Erythroblast (primary cell): ENCODE measurements at places on chromosomes 7 and 10.

GRCh38 chr10:84140036-84140379 lies 699 bp downstream of the GHITM start:
- DNase-seq: peak; percentile 75

DNA sequence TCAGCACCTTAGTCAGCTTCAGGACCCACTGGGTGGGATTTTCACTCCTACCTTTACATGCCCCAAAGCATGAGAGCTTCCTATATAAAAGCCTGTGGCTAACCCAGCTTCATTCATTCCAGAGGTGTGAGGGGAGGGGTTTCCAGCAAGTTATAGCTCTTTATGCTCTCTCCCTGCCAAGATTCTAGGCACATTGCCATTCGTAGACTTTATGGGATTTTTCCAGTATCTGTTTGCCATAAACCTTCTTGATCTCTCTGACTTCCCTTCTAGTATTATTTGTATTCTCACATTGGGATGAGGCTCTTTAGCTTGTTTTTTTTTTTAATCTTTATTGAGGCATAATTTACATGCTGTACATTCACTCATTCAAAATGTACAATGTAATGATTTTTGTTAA lies 67.5 kb downstream of the POU6F2 start:
- DNase-seq: no peak

DNA sequence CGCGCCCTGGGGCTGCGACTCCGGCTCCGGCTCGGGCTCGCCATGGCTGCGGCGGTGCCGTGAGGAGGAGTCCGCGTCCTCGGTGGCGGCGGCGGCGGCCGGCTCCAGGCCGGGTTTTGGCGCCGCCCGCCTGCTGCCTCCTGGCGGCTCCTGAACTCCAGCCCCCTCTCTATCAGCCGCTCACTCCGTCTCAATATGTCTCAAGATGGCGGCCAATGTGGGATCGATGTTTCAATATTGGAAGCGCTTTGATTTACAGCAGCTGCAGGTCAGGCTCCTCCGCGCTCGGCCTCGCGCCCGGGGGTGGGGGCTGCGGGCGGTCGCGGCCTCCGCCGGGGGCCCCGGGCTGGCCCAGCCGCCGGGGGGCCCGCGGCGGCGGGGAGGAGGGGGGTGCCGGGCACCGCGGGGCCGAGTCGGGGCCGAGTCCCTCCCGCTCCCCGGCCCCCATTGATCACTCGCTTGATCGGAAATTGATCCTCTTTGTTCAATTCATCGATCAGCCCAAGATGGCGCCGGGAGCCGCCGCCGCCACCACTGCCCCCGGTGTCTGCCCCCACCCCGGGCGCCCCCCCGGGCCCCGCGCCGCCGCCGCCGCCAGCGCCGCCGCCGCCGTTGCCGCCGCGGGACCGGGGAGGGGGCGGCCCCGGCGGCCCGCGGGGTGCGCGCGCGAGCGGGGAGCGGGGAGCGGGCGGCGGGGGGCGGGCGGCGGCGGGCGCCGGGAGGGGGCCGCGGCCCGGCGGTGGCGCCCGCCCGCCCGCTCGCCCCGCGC lies 1.4 kb upstream of the CUX1 start:
- DNase-seq: peak; percentile 85

- DNase-seq: peak; percentile 79
Observed at GRCh38 chr7:2242541-2243429, 759 bp downstream of the NUDT1 start.

DNA sequence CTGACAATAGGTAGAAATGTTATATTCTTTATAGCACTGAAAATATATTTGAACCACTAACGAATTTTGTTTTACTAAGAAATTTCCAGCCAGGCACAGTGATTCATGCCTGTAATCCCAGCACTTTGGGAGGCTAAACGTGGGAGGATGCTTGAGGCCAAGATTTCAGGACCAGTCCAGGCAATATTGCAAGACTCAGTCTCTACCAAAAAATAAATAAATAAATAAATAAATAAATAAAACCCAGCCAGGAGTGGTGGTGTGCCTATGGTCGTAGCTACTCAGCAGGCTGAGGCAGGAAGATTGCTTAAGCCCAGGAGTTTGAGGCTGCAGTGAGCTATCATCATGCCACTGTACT lies 39.8 kb downstream of the PIP4K2A start:
- no peak for DNase-seq

DNA sequence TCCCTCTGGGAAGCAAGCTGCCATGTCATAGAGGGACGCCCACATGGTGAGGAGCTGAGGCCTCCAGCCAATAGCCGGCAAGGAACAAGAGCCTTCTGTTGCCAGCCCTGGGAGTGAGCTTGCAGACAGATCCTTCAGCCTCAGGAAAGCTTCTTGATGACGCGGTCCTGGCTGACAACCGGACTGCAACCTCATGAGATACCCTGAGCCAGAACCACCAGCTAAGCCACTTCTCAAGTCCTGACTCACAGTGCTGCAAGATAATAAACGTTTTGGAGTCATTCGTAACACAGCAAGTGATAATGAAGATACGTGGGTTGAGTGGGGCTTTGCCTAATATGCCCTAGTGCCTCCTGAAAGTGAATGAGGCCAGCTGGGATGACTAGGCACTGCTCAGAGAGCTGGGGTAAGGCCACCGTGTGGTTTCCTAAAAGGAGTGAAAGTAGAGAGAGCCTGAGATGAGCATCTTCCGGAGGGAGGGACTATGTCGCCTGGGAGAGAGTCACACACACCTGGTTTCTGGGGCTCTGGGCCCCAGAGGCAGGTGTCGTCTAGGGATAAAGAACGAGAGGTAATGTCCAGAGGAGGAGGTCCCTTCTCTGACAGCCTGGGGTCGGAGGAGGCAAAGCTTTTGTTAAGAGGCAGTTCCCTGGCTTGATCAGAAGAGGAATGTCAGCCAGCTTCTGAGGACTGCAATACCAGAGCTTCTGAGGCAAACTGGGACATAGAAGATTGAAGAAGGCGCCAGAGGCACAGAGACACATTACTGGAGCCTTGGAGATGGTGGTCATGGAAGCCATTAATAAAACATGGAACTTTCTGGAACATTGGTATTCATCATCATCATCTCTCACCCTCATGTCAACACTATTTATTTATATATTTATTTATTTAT lies 53.6 kb downstream of the PYROXD2 start:
- peak; percentile 96 for DNase-seq

GRCh38 chr10:49783645-49784044 lies 21.5 kb upstream of the OGDHL start:
- no peak for DNase-seq

GRCh38 chr7:100674411-100675104 lies 1.0 kb downstream of the GNB2 start:
- peak; percentile 70 for DNase-seq

DNA sequence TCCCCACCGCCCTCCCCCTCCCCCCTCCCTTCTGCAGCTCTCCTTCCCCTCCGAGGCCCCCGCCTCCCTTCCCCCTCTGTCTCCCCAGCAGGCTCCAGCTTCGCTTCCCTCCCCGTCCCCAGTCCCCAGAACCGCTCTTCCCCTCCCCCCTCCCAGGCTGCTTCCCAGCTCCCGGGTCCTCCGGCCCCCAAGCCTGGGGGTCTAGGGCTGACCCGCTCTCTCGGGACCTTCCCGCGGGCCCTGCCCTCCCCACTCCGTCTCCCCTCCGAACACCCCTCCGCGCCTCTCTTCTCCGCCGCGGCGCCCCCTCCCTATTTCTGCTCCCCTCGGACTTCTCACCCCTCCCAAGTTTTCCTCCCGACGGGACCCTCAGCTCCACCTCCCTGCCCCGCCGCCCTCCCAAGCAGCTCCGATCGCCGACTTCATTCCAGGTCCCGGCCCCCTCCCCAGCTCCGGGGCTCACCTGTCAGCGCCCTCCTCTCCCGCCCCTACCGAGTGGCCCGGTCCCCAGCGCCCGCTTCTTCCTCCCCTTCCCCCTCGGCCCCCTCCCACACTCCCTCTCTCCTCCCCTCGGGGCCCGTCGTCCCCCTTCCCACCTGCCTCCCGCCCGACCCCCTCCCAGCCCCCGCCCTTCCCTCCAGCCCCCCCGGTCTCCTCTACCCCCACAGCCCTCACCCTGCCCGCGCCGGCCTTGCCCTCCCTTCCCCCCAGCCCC lies 990 bp downstream of the ZNF467 start:
- no peak for DNase-seq

DNA sequence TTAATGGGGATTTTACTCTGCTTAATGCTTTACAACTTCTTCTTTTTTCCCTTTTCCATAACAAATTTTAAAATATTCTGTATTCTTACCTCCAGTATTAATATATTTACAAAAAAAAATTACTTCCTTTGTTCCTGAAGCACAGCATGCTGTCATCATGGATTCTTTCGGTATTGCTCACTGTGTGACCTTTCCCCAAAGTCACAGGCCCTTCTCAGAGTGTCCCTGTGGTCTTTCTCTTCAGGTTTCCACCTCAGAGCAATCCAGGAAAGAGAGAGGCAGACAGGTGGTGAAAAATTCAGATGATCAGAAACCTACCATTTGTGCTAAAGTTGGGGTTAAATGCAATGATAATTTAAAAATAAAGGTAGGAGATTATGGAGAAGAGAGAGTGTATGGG lies 13.0 kb downstream of the AOAH start:
- no peak for DNase-seq

DNA sequence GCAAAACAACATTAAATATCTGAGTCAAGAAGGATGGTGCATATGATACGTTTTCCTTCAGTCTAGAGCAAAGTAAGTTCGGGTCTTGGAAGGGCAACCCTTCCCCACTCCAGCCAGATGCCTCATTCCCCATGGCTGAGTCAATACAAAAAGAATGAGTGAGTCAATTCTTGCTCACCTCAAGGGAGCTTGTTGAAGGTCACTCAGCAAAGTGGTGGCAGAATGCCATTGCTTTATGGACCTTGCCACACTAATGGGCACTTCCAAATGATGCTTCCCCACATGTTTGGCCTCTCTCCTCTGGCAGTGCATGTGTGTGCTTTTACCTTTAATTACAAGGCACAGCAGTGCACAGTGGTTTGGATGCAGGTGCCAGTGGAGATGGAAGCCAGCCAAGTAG lies 296.5 kb downstream of the SORCS3 start:
- no peak for DNase-seq

GRCh38 chr10:69366738-69367137 lies 50.0 kb downstream of the TACR2 start:
- no peak for DNase-seq

GRCh38 chr10:103859161-103860086 lies 4.0 kb upstream of the SH3PXD2A start:
- DNase-seq: peak; percentile 39

- DNase-seq: no peak
Observed at GRCh38 chr10:113252650-113253618, 299.9 kb upstream of the HABP2 start.

DNA sequence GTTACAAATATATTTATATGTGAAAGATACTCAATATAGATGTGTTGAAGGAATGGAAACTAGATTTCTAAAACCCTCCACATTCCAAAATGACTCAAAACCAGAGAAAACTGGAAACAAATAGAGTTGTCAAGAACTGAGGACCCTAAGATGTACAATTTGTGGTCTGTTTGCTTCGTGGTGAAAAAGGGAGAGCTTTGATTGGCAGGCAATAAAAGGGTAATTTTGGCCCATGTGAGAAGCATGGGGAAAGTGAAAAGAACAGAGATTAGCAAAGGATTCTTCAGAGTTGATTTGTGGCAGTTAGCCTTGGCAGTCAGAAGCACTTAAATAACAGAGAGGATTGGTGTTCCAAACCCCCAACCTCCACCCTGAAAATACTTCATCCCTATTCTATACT lies 37.1 kb upstream of the DKK1 start:
- DNase-seq: no peak

DNA sequence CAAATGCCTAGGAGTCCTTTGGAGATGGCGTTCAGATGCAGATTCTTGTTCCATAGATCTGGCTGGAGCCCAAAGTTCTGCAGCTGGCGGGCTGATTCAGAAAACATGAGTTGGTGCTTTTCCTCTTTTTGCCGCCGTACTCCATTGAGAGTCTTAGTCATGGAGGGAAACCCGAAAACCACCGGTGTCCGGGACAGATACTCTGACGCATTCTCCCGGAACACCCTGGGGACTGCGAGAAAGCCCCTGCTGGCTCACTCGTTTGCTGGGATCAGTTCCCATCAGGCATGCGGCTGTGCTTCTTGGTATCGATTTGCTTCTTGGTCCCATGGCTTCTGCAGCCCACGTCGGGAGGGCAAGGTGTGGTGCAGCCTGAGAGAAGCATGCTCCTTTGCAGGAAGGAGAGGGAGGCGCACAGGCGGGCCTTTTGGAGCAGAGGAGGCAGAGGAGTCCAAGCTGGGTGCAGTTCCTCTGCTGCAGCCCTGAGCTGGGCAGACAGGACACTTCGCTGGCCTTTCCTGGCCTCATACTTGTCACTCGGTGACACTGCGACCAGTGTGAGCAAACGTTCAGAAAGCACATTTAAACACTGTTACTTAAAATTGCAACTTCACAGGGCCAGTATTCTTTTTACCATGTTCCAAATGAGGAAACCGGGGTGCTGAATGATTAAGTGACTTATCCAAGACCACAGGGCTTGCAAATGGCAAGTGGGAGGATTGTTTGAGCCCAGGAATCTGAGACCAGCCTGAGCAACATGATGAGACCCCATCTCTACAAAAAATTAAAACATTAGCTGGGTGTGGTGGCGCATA lies 30.6 kb upstream of the PFKFB3 start:
- no peak for DNase-seq

GRCh38 chr7:38178695-38179344 lies 775 bp downstream of the STARD3NL start:
- no peak for DNase-seq

GRCh38 chr7:128838109-128838779 lies 8.0 kb downstream of the FLNC start:
- DNase-seq: no peak

GRCh38 chr10:72738486-72738885 lies 46.5 kb downstream of the MCU start:
- no peak for DNase-seq

GRCh38 chr10:80207768-80208370 lies 2.5 kb upstream of the ANXA11 start:
- DNase-seq: no peak

GRCh38 chr7:130649004-130649790 lies 19.4 kb downstream of the COPG2 start:
- DNase-seq: no peak

DNA sequence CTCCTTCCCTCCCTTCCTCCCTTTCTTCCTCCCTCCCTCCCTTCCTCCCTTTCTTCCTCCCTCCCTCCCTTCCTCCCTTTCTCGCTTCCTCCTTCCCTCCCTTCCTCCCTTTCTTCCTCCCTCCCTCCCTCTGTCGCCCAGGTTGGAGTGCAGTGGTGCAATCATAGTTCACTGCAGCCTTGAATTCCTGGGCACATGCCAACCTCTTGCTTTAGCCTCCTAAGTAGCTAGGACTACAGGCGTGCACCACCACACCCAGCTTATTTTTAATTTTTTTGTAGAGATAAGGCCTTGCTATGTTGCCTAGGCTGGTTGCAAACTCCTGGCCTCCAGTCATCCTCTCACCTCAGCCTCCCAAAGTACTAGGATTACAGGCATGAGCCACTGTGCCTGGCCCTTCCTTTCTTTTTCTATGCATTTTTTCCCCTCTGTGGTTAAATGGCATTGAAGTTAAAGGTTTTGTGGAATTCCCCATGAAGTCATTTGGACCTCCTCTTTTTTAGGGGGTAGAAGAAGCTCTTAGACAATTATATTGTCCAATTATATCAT lies 9.6 kb downstream of the KLHDC10 start:
- no peak for DNase-seq

DNA sequence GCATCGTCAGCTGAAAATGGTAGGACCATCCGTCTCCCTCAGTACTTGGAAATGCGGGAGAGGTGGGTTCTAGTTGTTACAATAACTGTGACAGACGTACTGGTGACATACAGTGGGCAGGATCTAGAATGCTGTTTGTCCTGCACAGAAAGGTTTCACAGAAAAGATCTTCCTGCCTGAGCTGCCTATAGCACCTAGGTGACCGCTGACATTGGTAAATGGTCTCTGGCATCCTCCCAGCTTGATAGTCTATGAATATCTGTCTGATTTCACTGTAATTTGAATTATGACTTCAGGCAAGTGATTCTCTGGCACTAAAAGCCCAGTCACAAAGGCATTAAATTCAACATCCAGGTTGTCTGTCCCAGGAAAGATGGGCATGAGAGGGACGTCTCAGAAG lies 38.2 kb upstream of the CCDC3 start:
- DNase-seq: no peak
